Activated CD4-positive, alpha-beta T cell treated with anti-CD3 and anti-CD28 coated beads, Interleukin-2, amount 10 ng/mL, durations not matched to agents 24 days and 14 days (primary cell): ENCODE measurements at places on chromosomes 11 and 22. TPM values are rescaled to one million over a fixed set of nuclear protein-coding genes. Genes with fewer than 3 reads are reported as not detected.

The CHRNA10 gene
- total RNA-seq: 2.0 and 2.7 TPM in 2 replicates

The LRRC32 gene
- 6.6 and 8.6 TPM in 2 replicates for total RNA-seq

DNA sequence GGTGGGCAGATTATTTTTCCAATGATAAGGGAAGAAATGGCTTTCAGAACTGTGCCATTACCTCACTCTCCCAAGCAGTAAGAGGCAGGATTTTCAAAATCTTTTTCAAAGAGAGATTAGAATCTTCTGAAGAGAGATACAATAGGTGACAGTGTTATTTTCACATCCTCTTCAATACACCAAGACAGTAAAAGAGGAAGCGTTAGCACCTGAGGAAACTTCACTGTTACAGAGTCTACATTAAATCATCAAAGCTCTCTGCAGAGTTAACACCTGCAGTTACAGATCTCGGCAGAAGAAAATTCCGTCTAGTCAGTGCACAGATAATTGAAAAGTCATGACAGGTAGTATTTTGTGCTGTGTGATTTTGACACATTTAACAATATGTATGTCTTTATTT, 144.9 kb downstream of the PGR start:
- no peak overlapping the region for H3K27ac ChIP-seq
- DNase-seq: no peak
- H3K4me1 ChIP-seq: no peaks in the 10 kb centered on the region
- no peak overlapping the region for H3K4me3 ChIP-seq
- H3K36me3 ChIP-seq: no peaks in the 10 kb centered on the region
- H3K27me3 ChIP-seq: no peaks in the 10 kb centered on the region

The CFAP300 gene
- total RNA-seq: not detected in 2 replicates

DNA sequence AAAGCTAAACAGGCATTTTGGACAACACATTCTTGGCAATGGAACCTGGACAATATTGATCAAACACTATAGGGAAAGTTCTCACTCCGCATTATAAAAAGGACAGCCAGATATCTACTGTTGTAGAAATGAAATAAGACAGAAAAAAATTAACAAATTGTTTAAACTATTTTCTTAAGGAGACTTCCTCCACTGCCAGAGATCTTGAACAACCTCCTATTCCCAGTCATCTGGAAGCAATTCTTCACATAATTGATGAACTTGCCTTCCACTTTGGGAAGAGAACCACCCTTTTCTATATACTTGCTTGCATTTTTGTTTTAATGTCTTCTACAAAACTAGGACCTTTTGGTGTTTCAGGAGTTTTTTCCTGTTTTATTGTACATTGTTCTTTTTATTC, 216.1 kb downstream of the CASP12 start:
- no peaks in the 10 kb centered on the region for H3K4me1 ChIP-seq
- H3K36me3 ChIP-seq: no peaks in the 10 kb centered on the region
- H3K27me3 ChIP-seq: no peaks in the 10 kb centered on the region
- DNase-seq: no peak

DNA sequence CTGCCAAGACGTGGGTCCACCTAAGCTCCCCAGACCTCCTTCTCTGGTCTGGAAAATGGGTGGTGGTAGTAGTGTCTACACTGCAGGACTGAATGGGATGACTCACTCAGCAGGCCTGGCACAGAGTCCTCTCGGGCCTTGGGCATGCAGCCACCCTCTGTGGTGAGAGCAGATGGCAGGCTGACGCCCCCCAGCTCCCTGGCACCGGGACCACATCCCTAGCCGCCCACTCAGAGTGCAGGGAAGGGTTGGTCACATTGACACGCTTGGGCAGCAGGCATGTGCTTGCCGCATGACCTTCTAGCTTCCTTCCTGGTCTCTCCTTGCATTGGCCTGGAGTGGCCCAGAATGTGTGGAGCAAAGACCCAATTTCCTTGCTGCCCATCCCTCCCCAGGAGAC, 30.7 kb upstream of the PRODH start:
- peaks cover 11% of the 10 kb centered on the region for H3K27me3 ChIP-seq
- H3K36me3 ChIP-seq: no peaks in the 10 kb centered on the region
- no peak overlapping the region for H3K4me3 ChIP-seq
- no peaks in the 10 kb centered on the region for H3K4me1 ChIP-seq
- DNase-seq: no peak
